Renal pelvis (tissue), 12 donors: ENCODE measurements at places on chromosomes 1 and 21. TPM values are rescaled to one million over a fixed set of nuclear protein-coding genes. Genes with fewer than 3 reads are reported as not detected.

Gene FAM177B
- polyA plus RNA-seq, result 0.36 TPM

Gene CDCA8
- polyA plus RNA-seq, result 19.2 TPM

Gene INKA2
- 3.1 TPM for polyA plus RNA-seq

Gene ANGPTL1
- 6.2 TPM for polyA plus RNA-seq

Gene NTMT2
- polyA plus RNA-seq, result 0.11 TPM

Gene NBPF6
- polyA plus RNA-seq, result not detected

Gene PODN
- 2.0 TPM for polyA plus RNA-seq

Gene ACAP3
- 33.5 TPM for polyA plus RNA-seq

Gene NOS1AP
- 9.6 TPM for polyA plus RNA-seq

Gene MNDA
- 2.3 TPM for polyA plus RNA-seq

DNA sequence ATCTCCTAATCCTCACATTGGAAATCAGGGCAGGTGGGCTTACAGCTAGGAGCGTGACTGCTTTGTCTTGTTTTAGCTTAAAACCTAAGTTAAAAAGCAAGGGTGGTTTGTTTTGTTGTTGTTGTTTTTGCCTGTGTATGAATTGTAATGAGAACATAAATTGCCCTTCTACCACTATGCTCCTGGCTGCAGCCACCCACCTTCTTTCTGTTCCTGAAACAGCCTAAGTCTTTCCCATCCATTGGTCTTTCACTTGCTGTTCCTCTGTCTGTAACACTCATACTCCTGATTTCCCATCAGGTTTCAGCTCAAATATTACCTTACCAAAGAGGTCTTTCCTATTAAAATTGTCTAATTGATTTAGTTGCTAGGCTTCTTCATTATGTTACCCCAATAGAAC lies 604 bp upstream of the TMEM79 start:
- DNase-seq, result no peak

- DNase-seq, result no peak
Observed at GRCh38 chr1:197937892-197938291, 20.7 kb downstream of the LHX9 start.

- DNase-seq, result no peak
Observed at GRCh38 chr1:167898578-167899222, 15.2 kb downstream of the ADCY10 start.

DNA sequence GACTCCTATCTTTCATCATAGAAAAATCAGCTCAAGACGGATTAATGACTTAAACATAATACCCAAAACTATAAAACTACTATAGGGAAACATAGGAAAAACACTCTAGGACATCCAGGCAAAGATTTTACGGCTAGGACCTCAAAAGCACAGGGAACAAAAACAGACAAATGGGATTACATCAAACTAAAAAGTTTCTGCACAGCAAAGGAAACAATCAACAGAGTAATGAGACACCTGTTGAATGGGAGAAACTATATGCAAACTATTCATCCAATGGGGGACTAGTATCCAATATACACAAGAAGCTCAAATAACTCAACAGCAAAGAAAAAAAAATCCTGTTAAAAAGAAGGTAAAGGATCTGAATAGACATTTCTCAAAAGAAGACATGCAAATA lies 18.6 kb downstream of the NSL1 start:
- no peak for DNase-seq

DNA sequence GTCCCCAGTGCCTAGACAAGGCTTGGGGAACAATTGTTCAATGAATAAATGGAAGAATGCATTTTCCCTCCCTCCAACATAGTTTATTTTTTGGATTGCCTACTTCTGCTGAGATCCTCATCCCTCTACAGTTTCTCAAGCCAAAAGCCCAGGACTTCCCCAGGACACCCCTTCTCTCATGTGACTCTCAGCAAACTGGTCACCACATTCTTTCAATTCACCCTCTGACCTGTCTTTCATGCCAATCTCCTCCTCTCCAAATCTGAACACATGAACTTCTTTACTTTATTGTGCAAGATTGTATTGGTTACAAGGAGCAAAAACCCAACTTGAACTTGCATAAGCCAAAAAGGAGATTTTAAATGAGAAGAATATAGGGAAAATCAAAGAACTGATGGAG lies 103.2 kb upstream of the JUN start:
- DNase-seq, result no peak

DNA sequence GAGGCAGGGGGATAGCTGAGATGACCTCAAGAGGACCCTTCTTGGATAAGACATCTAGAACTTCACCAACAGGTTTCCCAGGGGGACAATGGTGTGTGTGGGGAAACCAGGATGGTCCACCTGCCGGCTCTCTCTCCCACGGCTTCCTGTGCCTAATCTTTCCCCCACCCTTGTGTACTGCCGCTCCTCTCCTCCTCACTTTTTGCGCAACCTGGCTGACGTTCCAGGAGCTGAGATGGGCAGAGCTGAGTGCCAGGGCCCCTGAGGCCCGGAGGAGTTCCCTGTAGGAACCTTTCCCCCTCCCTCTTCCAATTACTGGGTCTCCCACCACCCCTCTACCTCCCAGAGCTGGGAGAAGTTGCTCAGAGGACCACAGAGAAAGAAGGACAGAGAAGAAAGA lies 6.9 kb downstream of the SLC26A9 start:
- no peak for DNase-seq

GRCh38 chr1:212665241-212666115 lies 34.2 kb downstream of the BATF3 start:
- peak; percentile 80 for DNase-seq

- no peak for DNase-seq
Observed at GRCh38 chr1:50369830-50370229, 53.4 kb downstream of the DMRTA2 start.

- no peak for DNase-seq
Observed at GRCh38 chr1:159187647-159188374, 16.4 kb downstream of the CADM3 start.

- DNase-seq, result no peak
Observed at GRCh38 chr1:228085287-228085951, 2.9 kb downstream of the ARF1 start.

- DNase-seq, result peak; percentile 28
Observed at GRCh38 chr1:26744075-26744959, 43.4 kb upstream of the PIGV start.

DNA sequence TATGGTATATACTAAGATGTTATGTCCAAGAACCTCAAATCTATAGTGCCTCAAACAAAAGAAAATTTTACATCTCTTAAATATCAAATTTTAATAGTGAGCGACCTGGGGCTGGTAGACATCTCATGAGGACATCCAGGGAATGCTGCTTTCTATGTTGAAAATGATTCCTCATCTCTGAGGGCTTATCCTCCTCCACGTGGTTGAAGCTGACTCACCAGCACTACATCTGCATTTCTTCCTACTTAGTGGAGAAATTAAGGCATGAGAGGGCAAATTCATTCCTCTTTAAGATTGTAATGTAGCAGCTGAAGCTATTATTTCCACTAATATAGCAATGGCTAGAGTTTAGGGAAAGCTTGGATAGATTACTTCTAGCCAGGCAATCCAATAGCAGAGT lies 529.5 kb downstream of the COL11A1 start:
- DNase-seq, result no peak

GRCh38 chr1:66166753-66167152 lies 367.2 kb upstream of the SGIP1 start:
- no peak for DNase-seq

GRCh38 chr1:185696422-185697150 lies 37.6 kb upstream of the HMCN1 start:
- no peak for DNase-seq

GRCh38 chr1:101964708-101965107 lies 32.0 kb downstream of the OLFM3 start:
- no peak for DNase-seq

GRCh38 chr1:238628110-238628509 lies 737.4 kb upstream of the ZP4 start:
- no peak for DNase-seq

DNA sequence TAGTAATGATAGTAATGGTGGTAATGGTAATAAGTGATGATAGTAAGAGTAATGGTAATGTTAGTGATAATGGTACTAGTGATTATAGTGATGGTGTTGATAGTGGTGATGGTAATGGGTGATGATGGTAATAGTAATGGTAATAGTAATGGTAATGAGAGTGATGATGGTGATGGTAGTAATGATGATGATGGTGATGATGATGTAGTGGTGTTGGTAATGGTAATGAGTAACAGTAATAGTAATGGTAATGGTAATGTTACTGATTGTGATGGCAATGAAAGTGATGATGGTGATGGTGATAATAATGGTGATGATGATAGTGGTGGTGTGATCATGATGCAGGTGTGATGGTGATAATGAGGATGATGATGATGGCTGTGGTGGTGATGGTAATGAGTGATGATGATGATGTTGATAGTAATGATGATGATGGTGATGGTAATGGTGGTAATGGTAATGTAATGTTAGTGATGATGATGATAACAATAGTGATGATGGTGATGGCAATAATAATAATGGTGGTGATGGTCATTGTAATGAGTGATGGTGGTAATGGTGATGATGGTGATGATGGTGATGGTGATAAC lies 235.0 kb downstream of the MATN1 start:
- DNase-seq, result no peak
